Stimulated activated effector memory CD8-positive, alpha-beta T cell treated with anti-CD3 and anti-CD28 coated beads, Interleukin-12 subunit alpha, Interleukin-12 subunit beta, amount 100 ng/mL, for 72 hours (primary cell): ENCODE measurements at places on chromosomes 16 and 17.
A peak's percentile ranks its signal among the peaks of the same experiment; 100 is the strongest.

DNA sequence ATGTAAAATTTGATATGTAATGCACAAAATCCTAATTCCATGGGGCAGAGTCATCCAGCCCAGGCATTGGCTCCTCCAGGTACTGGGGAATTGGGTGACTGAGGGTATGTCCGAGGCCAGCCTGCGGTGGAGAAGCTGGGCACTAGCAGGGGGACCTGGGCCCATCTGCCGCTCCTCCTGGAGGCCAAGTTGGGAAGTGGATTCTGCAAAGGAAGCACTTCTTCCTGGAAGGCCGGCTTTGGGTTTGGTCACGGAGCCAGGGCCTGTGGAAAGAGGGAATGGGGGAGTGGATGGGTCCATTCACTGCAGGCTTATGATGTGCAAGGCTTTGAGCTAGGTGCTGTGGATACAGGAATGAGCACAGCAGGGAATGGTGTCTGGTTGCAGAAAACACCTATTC lies 85.8 kb downstream of the GNAO1 start:
- DNase-seq = no peak

GRCh38 chr16:81076566-81077075 lies 417 bp downstream of the C16orf46 start:
- DNase-seq = peak; percentile 91

- no peak for DNase-seq
Measured at GRCh38 chr17:50181591-50182560, 16.1 kb downstream of the SGCA start.

- no peak for DNase-seq
Measured at GRCh38 chr17:6328279-6328678, 106.6 kb downstream of the AIPL1 start.
